Neural progenitor cell (in vitro differentiated cells): ENCODE measurements at places on chromosomes 2 and 18. TPM values are rescaled to one million over a fixed set of nuclear protein-coding genes. Genes with fewer than 3 reads are reported as not detected.

Gene KATNAL2
- total RNA-seq: 28.6 and 39.9 TPM in 2 replicates

GRCh38 chr2:48691935-48692691 lies 63.4 kb downstream of the LHCGR start:
- peaks cover 33% of the 10 kb centered on the region for H3K4me1 ChIP-seq
- H3K27me3 ChIP-seq: no peaks in the 10 kb centered on the region
- peak; percentile 37 for DNase-seq

GRCh38 chr2:17362956-17363355 lies 155.3 kb downstream of the RAD51AP2 start:
- no peak overlapping the region for H3K27ac ChIP-seq
- no peak for DNase-seq
- H3K36me3 ChIP-seq: no peaks in the 10 kb centered on the region
- no peaks in the 10 kb centered on the region for H3K27me3 ChIP-seq
- H3K4me3 ChIP-seq: no peak overlapping the region
- H3K4me1 ChIP-seq: no peaks in the 10 kb centered on the region

GRCh38 chr2:11947956-11948355 lies 201.5 kb downstream of the LPIN1 start:
- DNase-seq: no peak
- no peak overlapping the region for H3K27ac ChIP-seq
- no peaks in the 10 kb centered on the region for H3K27me3 ChIP-seq
- no peaks in the 10 kb centered on the region for H3K36me3 ChIP-seq
- H3K4me1 ChIP-seq: peaks cover 4% of the 10 kb centered on the region
- H3K4me3 ChIP-seq: no peak overlapping the region

GRCh38 chr2:181370126-181370525 lies 87.1 kb upstream of the ITGA4 start:
- H3K27me3 ChIP-seq: no peaks in the 10 kb centered on the region
- no peak overlapping the region for H3K27ac ChIP-seq
- peaks cover 6% of the 10 kb centered on the region for H3K4me1 ChIP-seq
- DNase-seq: no peak

DNA sequence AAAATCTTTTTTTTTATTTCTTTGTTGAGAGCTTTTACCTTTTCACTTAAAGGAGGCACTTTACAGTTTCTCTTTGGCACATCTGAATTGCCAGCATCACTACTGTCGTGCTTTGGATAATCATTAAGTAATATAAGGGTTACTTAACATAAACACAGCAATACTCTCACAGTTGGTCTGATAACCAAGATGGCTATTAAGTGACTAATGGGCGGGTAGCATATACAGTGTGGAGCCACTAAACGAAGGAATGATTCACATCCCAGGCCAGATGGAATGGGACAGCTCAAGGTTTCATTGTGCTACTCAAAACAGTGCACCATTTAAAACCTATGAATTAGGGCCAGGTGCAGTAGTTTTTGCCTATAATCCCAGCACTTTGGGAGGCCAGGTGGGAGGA lies 28.1 kb downstream of the USP37 start:
- no peak overlapping the region for H3K27ac ChIP-seq
- H3K36me3 ChIP-seq: peaks cover 8% of the 10 kb centered on the region
- DNase-seq: no peak
- H3K4me3 ChIP-seq: no peak overlapping the region

DNA sequence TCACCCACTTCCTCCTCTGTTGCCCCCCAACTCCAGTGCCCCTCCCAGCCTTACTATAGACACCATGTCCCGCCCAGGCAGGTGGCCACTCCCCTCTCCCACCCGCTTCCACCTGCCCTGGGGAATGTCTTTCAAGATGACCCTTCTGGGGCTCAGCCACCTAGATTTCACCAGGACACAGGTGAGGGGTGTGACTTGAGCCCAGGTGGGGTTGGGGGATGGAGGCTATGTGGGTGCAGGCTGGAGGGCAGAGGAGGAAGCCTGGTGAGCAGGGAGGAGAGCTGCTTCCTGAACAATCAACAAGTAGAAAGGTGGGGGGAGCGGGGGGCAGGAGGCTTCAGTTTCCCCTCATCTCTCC lies 8.7 kb downstream of the ADRA2B start:
- no peak for DNase-seq
- H3K27ac ChIP-seq: no peak overlapping the region
- H3K4me1 ChIP-seq: peaks cover 23% of the 10 kb centered on the region
- H3K36me3 ChIP-seq: no peaks in the 10 kb centered on the region

DNA sequence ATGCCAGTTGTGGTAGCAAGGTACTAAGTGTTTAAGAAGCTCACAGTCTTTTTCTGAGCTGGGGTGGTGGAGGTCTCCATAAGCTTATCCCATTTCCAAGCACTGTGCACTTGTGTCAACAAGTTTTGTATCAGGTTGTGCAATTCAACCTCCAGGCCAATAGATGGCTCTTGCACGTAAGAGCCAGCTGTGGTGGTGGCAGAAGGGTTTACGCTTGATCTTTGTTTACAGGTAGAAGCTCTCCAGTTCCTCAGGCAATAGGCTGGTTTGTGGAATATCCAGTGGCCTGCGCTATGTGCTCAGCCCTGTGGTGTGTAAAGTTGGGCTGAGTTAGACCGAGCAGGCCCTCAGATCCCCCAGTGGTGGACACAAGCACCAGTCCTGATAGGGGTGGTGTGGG lies 89.7 kb upstream of the CNTNAP5 start:
- DNase-seq: no peak
- no peaks in the 10 kb centered on the region for H3K27me3 ChIP-seq
- no peaks in the 10 kb centered on the region for H3K36me3 ChIP-seq
- H3K27ac ChIP-seq: no peak overlapping the region
- H3K4me3 ChIP-seq: no peak overlapping the region

GRCh38 chr18:80253871-80254492 lies 6.7 kb upstream of the PARD6G start:
- no peaks in the 10 kb centered on the region for H3K4me1 ChIP-seq
- no peak overlapping the region for H3K4me3 ChIP-seq
- DNase-seq: no peak
- peaks cover 4% of the 10 kb centered on the region for H3K27me3 ChIP-seq
- no peak overlapping the region for H3K27ac ChIP-seq
- H3K36me3 ChIP-seq: no peaks in the 10 kb centered on the region
